ENCODE measurements at places on chromosomes 12 and 14.

- no peak for DNase-seq
Observed at GRCh38 chr12:108850854-108851573, 6.4 kb downstream of the SSH1 start.

- no peak for DNase-seq
Observed at GRCh38 chr12:16385782-16386646, 38.6 kb downstream of the MGST1 start.

DNA sequence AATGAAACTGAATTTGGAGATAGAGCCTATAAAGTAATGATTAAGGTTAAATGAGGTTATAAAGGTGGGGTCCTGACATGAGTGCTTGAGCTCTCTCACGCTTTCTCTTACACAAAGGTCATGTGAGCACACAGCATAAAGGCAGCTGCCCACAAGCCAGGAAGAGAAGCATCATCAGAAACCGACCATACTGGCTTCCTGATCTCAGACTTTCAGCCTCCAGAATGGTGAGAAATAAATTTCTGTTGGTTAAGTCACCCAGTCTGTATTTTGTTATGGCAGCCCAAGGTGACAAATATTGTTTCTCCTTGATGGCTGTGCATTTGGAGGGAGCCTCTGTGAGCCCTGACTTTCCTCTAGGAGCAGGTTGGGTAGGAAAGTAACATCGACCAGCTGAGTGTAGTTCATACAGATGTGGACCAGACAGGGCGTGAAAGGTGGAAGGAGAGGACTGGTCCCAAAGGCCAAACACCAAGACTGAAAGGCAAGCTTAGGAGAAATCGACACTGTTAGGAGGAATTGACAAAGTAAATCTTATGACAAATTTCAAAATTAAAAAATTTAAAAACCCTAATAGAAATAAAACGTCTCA is 97.6 kb upstream of the SLC38A2 start:
- peak; percentile 18 for DNase-seq

DNA sequence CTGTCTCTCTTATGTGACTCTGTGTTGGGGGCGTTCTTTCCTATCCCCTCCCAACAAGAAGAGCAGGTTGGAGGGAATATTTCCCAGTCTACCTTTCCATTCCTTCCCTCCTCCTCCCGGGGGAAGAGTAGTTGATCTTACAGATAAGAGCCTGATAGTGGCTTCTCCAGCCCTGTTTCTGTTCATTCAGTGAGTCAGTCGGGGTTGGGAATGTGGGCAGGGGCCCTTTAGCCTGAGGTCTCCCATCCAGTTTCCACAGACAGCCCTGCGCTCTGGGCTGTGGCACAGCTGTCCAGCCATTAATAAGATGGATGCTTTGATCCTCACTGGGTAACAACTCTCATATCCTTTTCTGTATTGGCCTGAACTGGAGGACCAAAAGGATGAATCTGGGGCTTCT is 18.1 kb upstream of the PPP1R1A start:
- no peak for DNase-seq

DNA sequence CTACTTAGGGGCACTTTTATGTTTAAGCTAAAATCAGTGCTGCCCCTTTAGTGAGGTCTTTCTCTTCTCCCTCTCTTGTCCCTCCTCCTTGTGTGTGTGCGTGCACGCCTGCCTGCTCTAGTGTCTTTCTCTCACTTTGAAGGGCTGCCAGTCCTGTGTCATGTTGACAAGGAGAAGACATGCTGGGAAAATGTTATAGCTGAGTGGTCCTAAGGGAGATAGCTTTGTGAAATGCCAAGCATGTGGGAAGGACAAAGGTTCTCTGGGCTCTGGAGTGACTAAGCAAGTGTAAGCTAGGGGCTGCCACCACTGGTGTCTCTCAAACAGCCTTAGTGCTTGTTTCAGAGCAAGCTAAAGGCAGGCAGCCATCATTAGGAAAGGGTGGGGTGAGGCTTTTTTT is 108.4 kb downstream of the EMP1 start:
- DNase-seq, result no peak

DNA sequence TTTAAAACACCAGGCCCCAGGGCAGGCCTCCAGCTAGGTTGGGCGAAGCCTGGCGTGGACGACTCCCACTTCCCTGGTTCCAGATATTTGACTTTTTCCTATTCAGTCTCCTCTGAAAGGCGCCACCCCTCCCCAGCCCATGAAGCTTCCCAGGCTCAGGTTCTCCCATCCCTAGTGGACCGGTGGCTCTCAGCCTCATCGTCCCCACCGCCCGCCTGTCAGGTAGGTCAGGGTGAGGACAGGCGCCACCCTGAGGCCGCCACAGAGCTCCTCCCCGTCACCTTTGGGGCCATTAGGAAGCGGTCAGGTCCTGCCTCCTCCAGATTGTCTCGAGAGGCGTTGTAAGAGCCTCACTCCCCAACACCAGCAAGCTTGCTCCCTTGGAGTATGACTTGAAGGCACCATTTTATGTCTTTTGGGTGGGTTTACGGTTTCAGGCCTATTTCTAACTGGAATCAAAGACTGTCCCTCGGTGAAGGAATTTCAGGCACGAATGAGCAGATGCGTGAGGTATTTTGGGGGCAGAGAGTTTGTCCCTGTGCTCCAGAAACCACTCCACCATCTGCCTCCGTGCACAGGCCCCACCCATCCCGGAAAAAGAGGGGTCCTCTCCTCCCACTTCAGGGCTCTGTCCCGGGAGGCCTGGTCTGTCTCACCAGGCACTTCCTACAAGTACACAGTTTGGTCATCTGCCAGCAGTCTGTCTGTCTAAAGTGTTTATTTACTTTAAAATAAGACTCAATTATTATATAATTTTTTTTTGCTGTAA is 55.6 kb downstream of the TSPAN9 start:
- DNase-seq, result no peak

DNA sequence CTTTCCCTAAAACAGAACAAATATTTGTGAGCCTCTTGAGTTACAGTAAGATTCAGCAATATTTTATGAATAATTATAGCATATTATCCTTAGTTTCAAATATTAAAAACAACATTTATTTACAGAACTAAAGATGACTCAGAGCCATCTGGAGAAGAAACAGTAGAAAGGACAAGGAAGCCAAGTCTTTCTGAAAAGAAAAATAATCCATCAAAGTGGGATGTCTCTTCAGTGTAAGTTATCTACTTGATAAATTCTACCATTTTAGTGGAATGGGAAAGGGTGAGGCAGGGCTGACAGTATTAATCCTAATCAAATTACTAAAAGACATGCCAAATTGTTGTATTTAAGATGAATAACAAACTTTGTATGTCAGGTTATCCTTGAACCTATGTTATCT is 88.1 kb downstream of the DNAI7 start:
- DNase-seq, result no peak

DNA sequence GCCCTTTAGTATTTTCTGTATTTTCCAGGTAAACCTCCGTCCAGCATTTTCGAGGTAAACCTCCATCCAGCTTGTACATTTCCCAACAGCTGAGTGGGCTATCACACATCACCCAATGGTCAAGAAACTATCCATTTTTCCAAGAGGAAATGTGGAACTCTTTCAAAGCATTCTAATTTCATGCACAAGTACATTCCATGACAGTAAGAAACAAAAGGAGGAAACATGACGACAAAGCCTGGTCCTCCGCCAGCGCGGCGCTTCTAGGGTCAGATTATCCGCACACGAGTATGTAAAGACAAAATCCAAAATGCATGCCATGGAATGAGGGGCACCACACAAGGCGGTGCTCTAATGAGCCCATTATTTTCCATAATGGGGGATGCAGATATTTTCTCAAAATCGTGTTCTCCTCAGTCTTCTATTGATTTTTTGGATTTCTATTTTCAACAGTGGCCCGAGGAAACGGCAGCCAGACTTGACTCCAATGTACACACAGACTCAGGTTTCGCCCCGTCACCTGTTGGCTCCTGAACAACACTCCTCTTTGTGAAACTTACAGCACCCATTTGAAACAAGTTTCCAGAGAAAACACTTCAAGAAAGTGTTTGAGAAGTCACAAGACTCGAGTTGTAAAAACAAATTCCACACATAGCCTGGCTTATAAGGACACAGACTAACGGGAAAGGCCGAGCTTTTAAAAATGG is 107.4 kb downstream of the PRICKLE1 start:
- DNase-seq, result no peak

GRCh38 chr14:59148334-59148900 is 40.0 kb upstream of the DAAM1 start:
- no peak for DNase-seq

GRCh38 chr14:68652433-68652690 is 140.5 kb downstream of the ZFP36L1 start:
- DNase-seq, result no peak

DNA sequence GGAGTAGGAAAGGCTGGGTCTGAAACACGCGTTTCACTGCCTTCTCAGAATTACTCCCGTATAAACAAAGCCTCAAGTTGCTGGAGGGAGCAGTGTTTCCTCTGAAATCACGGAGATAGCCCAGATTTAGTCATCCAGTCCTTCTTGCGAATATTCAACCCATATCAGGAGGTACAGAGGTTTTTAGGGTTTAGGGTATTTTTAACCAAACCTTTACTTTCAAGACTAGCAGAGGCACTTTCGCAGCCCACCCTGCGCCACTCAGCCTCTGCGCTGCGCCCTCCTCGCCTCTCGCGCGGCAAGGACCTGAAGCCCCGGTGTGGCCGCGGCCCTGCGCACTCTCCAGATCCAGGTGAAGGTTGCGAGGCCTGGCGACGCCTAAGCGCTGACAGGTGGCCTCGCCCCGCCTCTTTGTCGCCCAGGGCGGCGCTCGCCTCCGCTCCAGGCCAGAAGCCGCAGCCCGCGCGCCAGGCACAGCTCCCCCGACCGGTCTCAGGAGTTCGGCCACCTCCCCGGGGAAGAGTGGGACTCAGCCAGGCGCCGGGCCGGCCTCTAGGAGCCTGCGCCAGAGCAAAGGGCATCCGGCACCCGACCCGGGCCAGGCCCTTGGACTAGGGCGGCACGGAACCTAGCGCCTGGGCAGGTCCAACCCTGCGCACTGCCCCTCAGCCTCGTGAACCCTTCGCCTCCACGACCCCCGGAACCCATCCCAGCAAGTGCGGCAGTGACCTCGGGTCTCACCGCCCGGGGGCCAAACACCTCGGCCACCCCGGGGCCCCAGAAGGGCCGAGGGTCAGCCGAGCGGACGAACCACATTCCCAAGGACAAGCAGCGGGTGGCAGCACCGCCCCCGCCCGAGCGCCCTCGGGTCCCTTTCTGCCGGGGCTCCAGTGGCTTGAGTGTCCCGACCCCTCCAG is 1.8 kb upstream of the SAMD4A start:
- DNase-seq, result peak; percentile 59

DNA sequence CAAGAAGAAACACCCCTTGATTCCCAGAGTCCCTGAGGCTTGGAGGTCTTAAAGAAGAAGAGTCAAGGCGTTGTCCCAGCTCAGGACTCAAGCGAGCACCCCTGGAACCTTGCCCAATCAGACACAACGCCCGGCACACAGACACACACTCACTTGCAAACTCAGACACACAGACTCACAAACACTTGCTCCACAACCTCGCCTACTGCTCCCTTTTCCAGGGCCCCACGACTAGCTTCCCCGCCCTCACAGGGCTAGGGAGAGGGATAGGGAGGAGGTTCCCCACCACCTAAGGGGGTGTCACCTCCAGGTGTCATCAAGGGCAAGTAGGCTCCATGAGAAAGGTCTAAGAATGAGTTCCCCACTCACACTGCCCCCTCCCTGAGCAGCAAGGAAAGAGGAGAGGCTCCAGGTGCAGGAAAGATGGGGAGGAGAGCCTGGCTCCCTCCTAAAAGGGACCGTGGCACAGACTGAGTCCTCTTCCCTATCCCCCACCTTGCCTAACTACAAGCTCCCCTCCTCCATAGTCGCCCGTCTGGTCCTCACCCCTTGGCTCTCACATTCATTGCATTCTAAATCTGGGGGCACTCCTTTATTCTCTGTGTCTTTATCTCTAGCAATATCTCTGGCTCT is 717 bp downstream of the WNT10B start:
- DNase-seq, result no peak

DNA sequence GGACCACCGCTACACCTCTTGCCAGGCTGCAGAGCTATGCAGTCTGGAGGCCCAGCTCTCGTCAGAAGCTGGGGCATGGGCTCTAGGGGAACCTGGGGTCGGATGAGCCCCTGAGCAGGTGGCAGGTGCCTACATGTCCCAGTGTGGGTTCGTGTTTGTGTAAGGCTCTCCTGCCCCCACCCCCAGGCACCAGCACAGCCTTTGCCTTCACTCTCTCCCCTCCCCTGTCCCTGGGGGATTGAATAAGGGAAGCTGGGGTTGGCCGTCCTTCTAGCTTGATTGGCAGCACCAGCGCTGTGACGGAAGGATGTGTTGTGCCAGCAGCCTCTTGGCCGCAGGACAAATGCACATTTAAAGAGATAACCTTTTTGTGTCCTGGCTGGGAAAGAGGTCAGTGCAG is 34.8 kb upstream of the TSPAN9 start:
- DNase-seq, result no peak

GRCh38 chr12:93674386-93674785 is 2.8 kb upstream of the CRADD start:
- DNase-seq, result no peak

GRCh38 chr12:85600841-85601240 is 235.4 kb downstream of the RASSF9 start:
- no peak for DNase-seq

GRCh38 chr12:107352347-107353081 is 259.2 kb upstream of the CRY1 start:
- no peak for DNase-seq

GRCh38 chr12:122789637-122790036 is 15.3 kb downstream of the CCDC62 start:
- DNase-seq, result no peak

GRCh38 chr12:107134558-107134957 is 41.2 kb upstream of the CRY1 start:
- peak; percentile 66 for DNase-seq

- no peak for DNase-seq
Observed at GRCh38 chr12:69868695-69869094, 43.7 kb downstream of the MYRFL start.

- DNase-seq, result no peak
Observed at GRCh38 chr14:59939828-59940227, 19.9 kb downstream of the LRRC9 start.

DNA sequence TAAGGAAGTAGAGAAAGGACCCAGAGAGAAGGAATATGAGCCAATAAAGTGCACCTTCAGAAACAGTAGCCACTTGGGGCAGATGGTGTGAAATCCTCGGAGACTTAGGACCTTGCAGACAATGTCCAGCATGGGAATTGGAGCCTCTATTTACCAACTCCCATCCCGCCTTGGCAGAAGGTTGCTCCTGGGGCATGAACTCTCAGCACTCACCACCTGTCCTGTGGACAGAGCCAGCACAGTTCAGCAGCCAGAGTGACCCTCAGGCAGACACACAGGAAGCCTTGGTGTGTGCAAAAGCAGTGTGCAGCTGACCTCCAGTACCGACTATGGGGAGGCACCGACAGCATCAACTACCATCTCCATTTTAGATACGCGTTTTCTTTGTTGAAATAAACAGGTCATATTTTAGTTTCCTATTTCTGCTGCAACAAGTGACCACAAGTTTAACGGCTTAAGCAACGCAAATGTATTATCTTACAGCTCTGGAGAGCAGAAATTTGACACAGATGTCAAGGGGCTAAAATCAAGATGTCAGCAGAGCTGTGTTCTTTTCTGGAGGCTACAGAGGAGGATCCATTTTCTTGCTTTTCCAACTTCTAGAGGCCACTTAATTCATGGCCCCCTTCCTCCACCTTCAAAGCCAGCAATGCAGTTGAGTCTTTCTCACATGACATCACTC is 428.1 kb downstream of the MED13L start:
- DNase-seq, result no peak

Data from stimulated activated CD4-positive, alpha-beta T cell treated with anti-CD3 and anti-CD28 coated beads, Interleukin-1b, Interleukin-23, amount 100 ng/mL, for 48 hours (primary cell).